Peyer's patch (tissue), 4 donors: ENCODE measurements at places on chromosomes 12 and 14. TPM values are rescaled to one million over a fixed set of nuclear protein-coding genes. Genes with fewer than 3 reads are reported as not detected.

NPAS3 gene
- 0.19 TPM for total RNA-seq

DNA sequence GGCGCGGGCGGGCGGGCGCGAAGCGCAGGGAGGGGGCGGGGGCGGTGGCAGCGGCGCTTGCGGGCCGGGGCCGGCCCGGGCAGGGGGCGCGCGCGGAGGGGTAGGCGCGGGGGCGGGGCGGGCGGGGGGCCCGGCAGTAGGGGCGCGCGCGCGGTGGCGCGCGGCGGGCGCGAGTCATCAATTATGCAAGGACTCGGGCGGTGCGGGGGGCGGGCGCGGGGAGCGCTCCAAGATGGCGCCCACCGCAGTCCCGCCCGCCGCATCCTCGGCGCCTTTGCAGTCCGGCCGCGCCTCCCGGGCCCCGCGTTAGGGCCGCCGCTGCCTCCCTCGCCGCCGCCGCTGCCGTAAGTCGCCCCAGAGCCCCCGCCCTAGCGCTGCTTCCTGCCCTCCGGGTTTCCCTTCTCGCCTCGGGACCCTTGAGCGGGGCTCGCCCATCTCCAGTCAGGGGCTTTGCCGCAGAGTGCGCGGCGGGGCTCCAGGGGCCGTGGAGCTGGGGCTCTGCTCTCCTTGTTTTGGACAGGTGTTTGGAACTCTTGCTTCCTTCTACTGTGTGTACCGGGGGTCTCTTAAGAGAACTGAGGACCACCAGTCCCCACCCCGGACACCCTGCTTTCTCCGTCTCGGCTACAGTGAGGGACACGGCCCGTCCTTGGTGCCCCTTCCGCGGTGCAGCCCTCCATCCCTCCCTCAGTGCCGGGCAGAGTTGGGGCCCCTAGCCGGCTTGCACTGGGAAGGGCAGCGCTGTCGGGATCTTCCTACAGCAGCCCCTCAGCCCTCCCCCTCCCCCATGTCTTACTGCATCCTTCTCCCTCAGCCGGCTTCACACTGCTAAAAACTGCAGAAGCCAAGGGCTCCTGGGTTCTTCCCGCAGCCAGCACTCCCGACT is at the start of gene SCN8A:
SCN8A (plus strand) TSS at position 218 of the 886 bp plus-strand sequence. CDS start 71,585 bp downstream, outside the sequence.
- H3K4me1 ChIP-seq = no peaks in the 10 kb centered on the region
- H3K36me3 ChIP-seq = no peaks in the 10 kb centered on the region
- H3K27me3 ChIP-seq = no peaks in the 10 kb centered on the region

DNA sequence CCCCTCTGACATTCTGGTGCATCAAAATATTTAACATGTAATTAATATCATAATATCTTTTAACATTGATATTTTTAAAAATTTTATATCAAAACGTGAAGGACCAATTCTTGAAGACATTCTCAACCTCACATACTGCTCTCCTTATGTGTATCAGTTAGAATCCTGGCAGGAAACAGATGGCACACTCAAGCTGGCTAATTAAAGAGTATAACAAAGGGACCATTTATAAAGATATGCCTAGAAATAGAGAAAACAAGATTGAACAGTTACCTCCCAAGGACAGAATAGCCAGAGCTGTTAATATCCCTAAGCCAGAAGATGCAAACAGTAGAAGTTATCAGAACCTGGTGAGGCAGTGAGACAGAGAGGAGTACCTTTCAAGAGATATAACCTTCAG is 368.7 kb downstream of the NELL2 start:
- DNase-seq = no peak
- H3K27me3 ChIP-seq = no peaks in the 10 kb centered on the region
- H3K4me3 ChIP-seq = no peak overlapping the region
- H3K4me1 ChIP-seq = no peaks in the 10 kb centered on the region

DNA sequence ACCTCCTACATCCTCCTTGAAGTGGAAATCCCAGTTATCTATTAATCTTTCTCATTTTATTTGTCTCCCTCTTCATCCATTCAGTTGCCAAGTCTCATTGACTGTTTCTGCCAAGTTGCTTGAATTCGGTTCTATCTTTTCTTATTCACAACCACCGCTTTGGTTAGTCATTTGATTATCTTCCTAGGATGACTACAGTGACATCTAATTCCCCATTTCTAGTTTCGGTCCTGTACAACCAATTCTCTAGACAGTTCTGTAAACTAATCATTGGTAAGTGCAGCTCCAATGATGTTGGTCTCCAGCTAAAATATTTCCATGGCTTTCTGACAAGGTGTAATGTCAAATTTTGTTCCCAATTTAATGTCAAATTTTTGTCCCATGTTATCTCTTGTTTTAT is 220.1 kb downstream of the ADAMTS20 start:
- no peaks in the 10 kb centered on the region for H3K4me1 ChIP-seq
- no peak for DNase-seq
- H3K4me3 ChIP-seq = no peak overlapping the region
- H3K27me3 ChIP-seq = no peaks in the 10 kb centered on the region
- H3K27ac ChIP-seq = no peak overlapping the region

DNA sequence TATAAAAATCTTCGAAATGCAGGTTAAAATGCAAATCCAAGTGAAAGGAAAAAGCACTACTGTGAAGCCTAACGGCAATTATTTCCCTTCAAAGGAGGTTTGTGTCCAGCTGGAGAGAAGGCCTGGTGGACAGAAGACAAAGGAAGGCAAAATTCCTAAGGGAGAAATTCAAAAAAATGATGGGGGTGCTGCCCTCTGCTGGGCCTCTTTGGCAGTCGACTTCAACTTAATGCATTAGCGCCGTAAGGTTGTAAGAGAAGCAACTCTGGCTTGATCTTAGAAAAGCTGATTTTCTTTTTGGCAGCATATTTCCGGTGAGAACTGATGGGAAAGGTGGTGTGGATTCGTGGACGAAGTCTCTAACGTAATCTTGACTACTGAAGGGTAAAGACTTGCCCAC is 34.3 kb upstream of the CHFR start:
- H3K27ac ChIP-seq = no peak overlapping the region
- no peaks in the 10 kb centered on the region for H3K4me1 ChIP-seq
- no peaks in the 10 kb centered on the region for H3K27me3 ChIP-seq
- no peak for DNase-seq
- no peak overlapping the region for H3K4me3 ChIP-seq
- no peaks in the 10 kb centered on the region for H3K36me3 ChIP-seq

JDP2 gene
- 70.0 TPM for total RNA-seq

DNA sequence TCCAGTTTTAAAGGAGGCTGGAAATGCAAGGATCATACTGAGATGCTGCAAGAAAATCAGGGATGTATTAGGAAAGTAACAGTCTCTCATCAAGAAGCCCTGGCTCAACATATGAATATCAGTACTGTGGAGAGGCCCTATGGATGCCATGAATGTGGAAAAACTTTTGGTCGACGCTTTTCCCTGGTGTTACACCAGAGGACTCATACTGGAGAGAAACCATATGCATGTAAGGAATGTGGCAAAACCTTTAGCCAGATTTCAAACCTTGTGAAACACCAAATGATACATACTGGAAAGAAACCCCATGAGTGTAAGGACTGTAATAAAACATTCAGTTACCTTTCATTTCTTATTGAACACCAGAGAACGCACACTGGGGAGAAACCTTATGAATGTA is 24.5 kb downstream of the ZNF891 start:
- H3K27ac ChIP-seq = no peak overlapping the region
- H3K36me3 ChIP-seq = no peaks in the 10 kb centered on the region

TAS2R8 gene
- total RNA-seq = not detected

DNA sequence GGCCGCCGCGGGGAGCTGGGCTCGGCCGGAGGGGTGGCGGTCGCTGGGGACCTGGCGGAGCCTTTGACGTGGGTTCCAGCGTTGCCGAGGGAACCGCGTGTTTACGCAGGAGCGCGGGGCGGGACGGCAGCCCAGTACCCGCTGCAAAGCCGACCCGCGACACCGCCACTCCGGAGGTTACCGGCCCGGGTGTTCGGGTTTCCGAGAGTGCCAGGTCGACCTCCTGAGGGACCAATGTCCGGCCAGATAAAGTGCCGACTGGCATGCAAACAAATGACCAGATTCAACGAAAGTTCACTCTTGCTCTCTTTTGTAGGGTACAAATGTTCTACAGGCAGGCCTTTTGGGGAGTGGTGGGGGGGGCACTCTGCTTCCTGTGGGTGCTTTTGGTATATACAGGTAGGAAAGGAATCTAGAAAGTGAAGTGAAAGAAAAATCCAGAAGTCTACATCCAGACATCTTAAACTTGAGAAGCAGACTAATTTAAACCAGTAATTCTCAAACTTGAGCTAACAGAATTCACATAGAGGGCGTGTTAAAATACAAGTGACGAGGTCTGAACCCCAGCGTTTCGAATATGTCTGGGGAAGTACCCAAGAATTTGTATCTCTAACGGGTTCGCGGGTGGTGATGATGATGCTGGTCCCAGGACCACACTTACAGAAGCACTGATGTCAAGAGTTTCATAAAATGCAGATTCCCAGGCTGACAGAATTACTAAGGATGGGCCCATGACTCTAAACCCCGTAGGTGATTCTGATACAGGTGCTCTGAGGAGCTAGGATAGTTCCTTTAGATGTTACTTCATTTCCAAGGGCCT is at the start of gene GPR135:
GPR135 (minus strand) TSS at position 65 of the 820 bp plus-strand sequence. CDS start 154 bp downstream, outside the sequence.
- peak within 1 kb of the TSS; percentile 82 for H3K4me3 ChIP-seq
- peak within 1 kb of the TSS; percentile 60 for H3K27ac ChIP-seq
- H3K4me1 ChIP-seq = peaks cover 8% of the 10 kb centered on the region
- DNase-seq = peak; percentile 59

DNA sequence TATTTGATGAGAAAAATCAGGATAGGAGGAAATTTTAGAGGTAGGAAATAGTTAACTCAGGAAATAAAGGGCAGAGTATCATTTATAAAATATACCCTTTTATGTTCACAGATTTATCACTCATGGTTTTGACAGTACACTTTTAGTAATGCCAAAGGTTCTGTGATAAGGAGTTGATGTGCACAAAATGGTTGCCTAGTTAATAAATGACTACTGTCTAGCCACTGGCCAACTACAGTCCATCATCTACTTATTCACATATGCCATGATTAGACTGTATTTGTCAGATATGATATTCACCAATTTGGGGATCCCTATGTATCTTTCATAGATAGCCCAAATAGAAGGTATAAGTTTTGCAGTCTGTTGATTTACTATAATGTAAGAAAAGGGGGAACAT is 19.2 kb upstream of the GXYLT1 start:
- peaks cover 17% of the 10 kb centered on the region for H3K36me3 ChIP-seq
- no peak overlapping the region for H3K4me3 ChIP-seq
- no peak overlapping the region for H3K27ac ChIP-seq
- no peaks in the 10 kb centered on the region for H3K27me3 ChIP-seq
- DNase-seq = no peak
